ENCODE measurements at places on chromosomes 12 and 14. TPM values are rescaled to one million over a fixed set of nuclear protein-coding genes. Genes with fewer than 3 reads are reported as not detected.

- no peak for DNase-seq
These were observed 137.0 kb downstream of the PTPN11 start for GRCh38 chr12:112555621-112556233.

DNA sequence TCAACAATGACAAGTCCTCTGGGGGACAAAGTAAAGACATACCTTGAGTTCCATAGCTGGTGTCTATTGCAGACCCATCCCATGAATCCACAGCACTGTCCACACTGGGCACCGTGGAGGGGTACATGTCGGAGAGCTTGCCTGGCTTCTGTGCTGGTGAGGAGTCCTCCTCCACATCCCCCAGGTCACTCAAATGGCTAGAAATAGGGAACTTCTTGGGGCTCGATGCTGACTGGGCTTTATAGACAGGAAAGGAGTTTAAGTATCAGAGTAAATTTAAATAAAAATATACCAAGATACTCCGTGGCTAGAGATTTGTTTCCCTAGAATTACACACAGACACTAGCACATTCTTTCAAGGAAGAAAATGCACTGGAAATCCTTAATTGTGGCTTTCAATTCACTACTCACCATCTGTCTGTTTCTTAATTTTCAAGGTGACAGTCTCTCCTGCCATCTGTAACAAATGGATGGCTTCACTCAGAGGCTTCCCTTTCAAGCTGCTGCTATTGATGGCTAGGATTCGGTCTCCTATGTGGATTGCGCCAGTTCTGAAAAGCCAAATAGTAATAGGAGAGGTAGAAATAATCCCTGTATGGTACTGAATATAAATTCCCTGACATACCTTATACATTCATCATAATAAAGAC lies 90.1 kb downstream of the HELB start:
- DNase-seq: no peak

GRCh38 chr14:79631276-79631675 lies 580.0 kb downstream of the DIO2 start:
- no peak for DNase-seq

DNA sequence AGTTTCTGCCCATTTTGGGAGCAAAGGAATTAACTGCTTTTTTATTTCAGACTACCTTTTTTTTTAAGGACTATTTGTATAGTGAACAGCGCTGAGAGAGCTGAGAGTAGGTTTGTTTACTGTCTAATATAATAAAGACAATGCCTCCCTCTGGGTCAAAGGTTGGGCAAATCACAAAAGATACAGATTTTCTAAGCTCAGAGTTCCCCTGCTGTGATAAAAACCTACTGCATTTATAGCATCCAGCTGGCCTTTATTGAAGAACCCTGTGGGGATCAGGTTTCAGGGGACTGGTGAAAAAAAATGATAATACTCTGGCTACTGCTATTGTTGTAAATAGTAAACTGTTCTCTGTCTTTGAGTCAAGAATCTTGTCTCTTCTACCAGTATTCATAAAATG lies 28.7 kb downstream of the CCDC59 start:
- DNase-seq: no peak

GRCh38 chr12:76674669-76675315 lies 89.1 kb upstream of the ZDHHC17 start:
- DNase-seq: no peak

- no peak for DNase-seq
These were observed 336.8 kb downstream of the LRIG3 start for GRCh38 chr12:58583529-58583928.

Gene CMTM5
- total RNA-seq: not detected

Gene SIX6
- total RNA-seq: not detected

Gene BATF
- 3.6 TPM for total RNA-seq

Gene TAS2R10
- total RNA-seq: 0.22 TPM

Gene KRT78
- total RNA-seq: not detected

Gene RHNO1
- 17.9 TPM for total RNA-seq

Gene HVCN1
- 2.2 TPM for total RNA-seq

All from lung microvascular endothelial cell (primary cell).